ENCODE measurements at places on chromosomes 1 and 21.
A peak's percentile ranks its signal among the peaks of the same experiment; 100 is the strongest.

- DNase-seq: no peak
These were observed 33.9 kb downstream of the SPSB1 start for GRCh38 chr1:9326596-9326995.

DNA sequence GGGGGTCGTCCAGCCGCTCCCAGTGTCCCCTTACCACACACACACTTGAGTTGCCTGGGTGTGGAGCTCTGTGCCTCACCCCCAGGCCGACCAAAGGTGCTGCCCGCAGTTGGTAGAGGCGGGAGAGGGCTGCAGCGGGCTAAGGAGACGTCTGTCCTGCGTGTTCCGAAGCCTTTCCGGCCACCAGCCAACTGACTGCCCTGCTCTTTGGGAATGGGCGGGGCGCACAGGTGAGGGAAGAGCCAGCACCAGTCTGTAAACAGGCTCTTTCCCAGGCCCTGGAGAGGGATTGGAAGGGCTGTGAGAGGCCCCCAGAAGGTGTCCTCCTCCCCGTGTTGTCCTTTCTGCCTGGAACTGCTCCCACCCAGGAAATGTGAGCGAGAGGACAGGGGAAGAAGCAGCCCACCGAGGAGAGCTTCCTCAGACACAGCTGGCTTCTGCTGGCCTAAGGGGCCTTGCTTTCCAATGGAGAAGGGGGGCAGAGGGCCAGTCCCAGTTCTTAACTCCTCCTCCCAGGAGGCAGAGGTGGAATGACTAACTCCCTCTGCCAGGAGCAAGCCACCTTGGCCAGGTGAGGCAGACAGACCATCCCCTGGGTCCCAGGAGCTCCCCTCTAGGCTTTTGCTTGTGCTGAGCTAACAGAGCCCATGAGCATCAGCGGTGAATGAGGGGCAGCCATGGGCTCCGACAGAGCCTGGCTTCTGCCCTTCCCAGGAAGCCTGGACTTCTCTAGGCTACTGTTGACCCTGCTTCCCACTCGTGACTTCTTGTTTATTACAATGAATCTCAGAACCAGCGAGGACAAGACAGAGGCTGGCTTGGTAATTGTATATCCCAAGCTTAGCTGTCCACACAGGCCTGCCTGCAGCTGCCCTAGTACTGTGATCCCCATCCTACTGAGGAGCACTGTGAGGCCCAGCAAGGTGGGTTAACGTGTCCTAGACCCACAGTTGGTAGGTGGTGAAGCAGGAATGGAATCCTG lies 158.1 kb upstream of the COA6 start:
- DNase-seq: no peak

GRCh38 chr1:231590453-231591198 lies 36.0 kb upstream of the DISC1 start:
- peak; percentile 56 for DNase-seq

- DNase-seq: no peak
These were observed 5.6 kb downstream of the RPS6KA1 start for GRCh38 chr1:26535201-26535600.

DNA sequence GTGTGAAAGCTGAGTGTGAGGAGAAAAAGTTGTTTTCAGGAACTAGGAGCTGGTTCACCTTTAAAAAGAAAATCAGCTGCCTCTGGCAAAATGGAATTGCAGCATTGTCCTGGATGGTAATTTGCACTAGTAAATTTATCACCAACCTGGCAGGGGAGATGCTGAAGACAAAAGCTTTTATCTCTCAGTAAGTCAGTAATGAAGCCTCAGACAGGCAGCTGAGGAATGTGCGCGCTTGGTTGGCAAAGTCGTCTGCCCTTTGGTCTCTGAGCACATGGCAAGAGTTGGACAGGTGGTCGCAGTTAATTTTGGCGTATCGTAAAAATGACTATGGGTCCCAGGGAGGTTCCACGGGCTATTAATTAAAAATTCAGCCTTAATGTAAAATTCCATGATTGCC lies 131.9 kb downstream of the BACH1 start:
- no peak for DNase-seq

DNA sequence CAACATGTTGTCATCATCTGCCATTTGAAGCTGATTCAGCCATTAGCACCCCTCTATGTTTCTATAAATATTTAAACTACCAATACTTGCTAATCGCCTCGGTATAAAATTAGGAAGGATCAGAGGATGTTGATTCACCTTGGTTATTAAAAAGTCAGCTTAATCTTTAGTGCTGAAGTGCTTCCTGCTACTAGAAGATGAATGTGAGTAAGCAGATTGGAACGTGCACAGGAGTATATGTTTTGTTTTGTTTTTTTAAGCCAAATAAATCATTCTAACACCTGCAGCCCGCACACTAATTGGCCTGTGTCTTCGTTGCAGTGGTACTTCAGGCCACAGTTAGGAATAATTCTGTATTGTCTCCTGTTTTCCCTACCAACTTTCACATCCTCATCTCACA lies 485.7 kb downstream of the AJAP1 start:
- no peak for DNase-seq

GRCh38 chr1:9294910-9295636 lies 2.4 kb downstream of the SPSB1 start:
- peak; percentile 67 for DNase-seq

DNA sequence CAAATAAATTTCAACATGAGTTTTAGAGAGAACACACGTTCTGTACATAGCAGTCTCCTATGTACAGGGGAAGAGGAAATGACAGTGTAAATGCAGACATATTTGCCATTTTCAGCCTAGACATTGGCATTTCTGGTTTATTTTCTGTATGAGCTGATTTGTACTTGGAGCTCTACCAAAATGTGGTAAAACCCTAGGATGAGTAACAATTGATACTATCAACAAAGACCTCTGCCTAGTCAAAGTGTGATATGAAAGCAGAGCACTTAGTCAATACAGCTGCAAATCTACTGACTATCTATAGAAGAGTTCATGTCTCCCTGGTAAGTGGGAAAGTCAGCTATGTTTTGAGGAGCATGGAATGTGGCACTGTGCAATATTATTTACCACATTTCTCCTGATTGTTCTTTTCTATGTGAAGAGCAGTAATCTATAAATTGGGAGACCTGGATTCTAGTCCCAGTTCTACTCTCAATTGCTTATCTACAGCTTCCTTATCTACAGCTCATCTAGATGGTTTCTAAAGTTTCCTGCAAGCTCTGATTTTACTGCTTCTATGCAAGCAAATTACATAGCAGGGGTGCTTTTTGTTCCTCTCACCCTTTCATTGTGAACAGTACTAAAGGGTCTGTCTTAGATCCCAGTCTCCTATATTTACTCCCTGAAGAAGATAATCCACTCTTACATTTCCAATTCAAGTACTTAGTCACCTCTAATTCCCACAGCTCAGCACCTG lies 334.2 kb downstream of the NTNG1 start:
- no peak for DNase-seq

- DNase-seq: no peak
These were observed 191.5 kb downstream of the NFIA start for GRCh38 chr1:61273861-61274260.

DNA sequence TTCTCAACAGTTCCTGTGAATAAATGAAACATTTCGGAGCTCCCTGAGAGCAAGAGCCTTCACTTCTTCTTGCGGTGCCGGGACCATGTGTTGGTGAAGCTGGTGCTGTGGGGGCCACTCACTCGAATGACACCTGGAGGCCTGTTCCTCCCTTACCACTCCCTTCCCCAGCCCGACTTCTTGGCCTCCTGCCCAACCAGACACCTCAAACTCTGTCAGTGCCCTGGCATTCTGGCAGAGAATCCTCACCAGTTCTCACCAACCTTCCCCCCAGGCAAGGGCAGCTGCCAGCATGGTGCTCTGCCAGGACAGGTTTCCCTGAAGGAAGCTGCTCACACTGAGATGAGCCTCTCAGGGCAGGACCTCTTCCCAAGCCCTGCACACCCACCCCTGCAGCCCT lies 68.3 kb downstream of the MPZL1 start:
- DNase-seq: no peak

DNA sequence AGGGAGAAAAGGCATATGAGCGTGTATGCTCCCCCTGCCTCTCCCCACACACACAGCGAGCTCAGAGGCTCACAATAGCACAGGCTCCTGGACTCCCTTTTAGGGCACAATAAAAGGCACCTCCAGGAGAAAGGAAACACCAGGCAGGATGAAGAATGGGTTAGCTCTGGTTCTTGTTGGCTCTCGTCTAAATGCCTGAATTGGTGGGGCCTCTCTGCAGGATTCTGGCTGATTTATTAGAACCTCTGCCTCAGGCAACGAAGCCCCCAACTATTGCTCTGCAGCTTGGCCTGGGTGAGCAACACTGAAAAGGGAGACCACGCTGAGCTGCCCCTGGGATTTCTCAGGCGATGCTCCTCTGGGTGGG lies 590.9 kb upstream of the PLXNA2 start:
- no peak for DNase-seq

DNA sequence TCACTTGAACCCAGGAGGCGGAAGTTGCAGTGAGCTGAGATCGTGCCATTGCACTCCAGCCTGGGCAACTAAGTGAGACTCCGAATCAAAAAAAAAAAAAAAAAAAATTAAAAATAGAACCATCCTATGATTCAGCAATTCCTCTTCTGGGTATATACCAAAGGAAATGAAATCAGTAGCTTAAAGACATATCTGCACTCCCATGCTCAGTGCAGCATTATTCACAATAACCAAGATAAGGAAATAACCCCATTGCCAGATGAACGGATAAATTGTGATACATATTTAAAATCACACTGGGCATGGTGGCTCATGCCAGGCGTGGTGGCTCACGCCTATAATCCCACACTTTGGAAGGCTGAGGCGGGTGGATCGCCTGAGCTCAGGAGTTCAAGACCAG lies 23.8 kb downstream of the ALDH9A1 start:
- no peak for DNase-seq

Measured in Daoy (cell line).